ENCODE measurements at places on chromosomes 2 and 18. TPM values are rescaled to one million over a fixed set of nuclear protein-coding genes. Genes with fewer than 3 reads are reported as not detected.

The VIT gene
- total RNA-seq, result 19.4 TPM

The TMEM37 gene
- 2.8 TPM for total RNA-seq

The INHBB gene
- 8.2 TPM for total RNA-seq

The KHK gene
- total RNA-seq, result 3.3 TPM

The CCDC141 gene
- 136 TPM for total RNA-seq

The HMSD gene
- total RNA-seq, result 0.27 TPM

The COLEC11 gene
- 2.9 TPM for total RNA-seq

The RBKS gene
- 4.2 TPM for total RNA-seq

The SPP2 gene
- not detected for total RNA-seq

The UGT1A4 gene
- not detected for total RNA-seq

DNA sequence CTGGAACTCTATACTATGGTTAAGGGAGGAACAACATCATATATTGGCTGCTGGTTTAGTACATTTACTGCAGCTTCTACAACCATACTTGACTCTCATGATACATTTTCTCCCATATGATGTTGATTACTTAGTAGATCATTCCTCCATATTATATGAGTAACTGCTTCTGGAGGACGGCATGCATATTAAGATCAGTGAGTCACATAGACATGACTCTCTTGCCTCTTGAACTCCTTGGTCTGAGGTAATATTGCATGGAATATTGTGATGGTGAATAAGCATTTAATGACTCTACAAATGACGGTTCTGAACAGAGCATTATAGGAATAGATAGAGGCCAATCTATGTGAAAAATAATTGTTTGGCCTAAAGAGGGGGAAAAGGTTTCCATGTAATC is 418.8 kb upstream of the SPHKAP start:
- no peak for DNase-seq

GRCh38 chr2:202278036-202278760 is 12.6 kb downstream of the NOP58 start:
- DNase-seq, result no peak

DNA sequence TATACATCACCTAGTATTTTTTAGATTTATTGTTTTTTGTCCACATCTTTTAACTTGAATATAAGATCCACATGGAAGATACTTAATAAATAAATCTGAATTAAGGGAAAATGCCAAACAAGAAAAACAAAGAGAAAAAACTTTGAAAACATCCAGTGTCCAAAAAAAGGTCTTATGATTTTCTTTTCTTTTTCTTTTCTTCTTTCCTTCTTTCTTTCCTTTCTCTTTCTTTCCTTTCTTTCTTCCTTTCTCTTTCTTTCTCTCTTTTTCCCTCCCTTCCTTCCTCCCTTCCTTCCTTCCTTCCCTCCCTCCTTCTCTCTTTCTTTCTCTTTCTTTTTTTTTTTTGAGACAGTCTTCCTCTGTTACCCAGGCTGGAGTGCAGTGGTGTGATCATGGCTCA is 29.6 kb upstream of the WIPF1 start:
- no peak for DNase-seq

GRCh38 chr2:43461453-43462073 is 134.3 kb downstream of the THADA start:
- no peak for DNase-seq

DNA sequence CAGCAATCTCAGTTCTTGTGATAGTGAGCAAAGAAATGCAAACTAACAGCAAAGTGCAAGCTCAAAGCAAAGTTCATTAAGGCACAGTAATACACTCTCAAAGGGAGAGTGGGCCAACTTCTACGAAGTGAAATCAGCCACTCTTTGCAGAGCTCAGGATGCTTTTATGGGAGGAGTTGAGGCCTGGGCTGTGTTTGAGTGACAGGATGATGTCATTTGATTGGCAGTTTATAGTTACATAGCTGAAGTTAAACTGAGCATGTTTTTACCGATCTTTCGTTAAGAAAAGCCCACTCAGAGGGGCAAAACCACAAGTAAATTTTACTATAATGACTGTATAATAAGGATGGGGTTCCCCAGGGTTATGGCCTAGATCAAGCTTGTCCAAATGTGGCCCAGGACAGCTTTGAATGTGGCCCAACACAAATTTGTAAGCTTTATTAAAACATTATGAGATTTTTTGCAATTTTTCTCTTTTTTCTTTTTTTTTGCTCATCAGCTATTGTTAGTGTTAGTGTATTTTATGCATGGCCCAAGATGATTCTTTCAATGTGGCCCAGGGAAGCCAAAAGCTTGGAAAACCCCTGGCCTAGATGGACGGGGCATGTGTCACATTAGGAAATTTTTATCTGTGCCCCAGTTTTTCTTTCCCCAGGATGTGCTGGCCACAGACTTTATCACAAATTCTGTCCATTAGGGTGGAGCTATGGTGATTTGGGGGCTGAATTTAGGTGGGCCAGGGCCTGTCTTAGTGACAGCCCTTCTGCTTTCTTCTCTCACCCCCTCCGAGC is 8.3 kb upstream of the DNAH7 start:
- no peak for DNase-seq

DNA sequence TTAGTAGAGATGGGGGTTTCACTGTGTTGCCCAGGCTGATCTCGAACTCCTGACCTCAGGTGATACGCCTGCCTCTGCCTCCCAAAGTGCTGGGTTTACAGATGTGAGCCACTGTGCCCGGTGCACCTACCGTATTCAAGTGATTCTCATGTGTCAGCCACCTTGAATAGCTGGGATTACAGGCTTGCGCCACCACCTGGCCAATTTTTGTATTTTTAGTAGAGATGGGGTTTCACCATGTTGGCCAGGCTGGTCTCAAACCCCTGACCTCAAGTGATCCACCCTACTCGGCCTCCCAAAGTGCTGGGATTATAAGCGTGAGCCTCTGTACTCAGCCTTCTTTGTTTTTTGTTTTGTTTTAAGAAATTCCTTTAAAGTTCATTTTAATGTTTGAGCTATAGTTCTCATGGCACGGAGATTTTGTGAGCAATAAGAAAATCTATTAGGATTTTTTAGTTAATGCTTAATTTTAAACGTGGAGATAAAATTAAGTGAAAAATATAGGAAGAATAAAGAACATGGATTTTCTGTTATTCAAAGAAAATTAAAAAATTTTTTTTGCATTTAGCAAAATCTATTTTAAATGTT is 242.6 kb downstream of the PHLPP1 start:
- DNase-seq, result no peak

DNA sequence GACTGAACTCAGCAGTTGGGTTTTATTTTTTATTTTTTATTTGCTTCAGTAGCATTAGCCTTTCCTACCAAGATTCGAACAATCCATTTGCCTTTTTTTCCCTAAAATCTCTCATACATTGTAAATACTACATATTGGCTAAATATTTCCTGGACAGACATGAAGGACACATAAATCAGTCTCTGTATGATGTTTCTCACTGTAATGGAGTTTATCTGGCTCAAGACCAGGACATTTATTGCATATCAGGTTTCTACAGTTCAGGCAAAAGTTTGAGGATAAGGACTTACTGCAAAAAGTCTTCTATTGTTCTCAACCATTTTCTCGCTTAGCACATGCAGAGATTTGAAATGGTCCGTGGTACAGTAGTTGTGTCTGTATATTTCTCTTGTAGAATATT is 3.3 kb downstream of the CLUL1 start:
- DNase-seq, result no peak

GRCh38 chr18:195651-196050 is 37.3 kb downstream of the USP14 start:
- no peak for DNase-seq

GRCh38 chr2:73289304-73289703 is 4.0 kb downstream of the EGR4 start:
- DNase-seq, result no peak

DNA sequence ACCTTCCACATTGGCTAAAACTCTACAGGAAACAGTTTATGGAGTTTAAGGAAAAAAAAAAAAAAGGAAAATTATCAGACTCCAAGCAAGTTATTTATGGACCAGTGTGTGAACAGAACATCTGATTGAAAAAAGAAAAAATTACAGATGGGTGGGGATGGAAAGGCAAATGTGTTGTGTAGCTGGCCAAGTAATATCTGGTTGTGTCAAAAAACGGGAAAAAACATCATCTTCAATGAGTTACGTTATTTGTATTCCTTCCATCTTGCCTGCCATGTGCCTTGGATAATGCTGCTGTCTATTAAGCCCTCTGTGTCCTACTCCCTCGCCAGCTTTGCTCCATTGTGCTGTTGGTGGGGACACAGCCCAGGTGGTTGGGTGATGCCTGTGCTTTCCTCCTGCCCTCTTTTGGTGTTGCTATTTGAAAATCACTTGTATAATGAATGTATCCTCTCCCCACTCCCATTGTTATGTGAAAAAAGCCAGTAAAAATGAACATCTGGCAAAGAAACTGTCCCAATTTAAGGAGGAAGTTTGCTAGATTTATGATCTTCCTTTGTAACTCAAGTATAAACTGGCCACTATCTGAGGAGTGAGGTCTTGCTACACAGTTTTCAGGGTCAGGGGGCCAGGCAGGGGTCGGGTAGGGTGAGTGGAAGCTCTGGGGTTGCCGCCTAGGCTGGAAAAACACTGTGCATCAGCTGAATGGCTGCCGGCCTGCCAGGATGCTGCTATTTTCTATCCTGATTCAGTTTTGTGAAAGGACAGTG is 155.9 kb downstream of the FMNL2 start:
- peak; percentile 54 for DNase-seq

- no peak for DNase-seq
Measured at GRCh38 chr2:149994057-149994728, 406.6 kb upstream of the MMADHC start.

GRCh38 chr18:8279346-8279745 is 329.9 kb upstream of the RAB12 start:
- DNase-seq, result no peak

- DNase-seq, result no peak
Measured at GRCh38 chr18:5496305-5496704, 47.5 kb downstream of the EPB41L3 start.

DNA sequence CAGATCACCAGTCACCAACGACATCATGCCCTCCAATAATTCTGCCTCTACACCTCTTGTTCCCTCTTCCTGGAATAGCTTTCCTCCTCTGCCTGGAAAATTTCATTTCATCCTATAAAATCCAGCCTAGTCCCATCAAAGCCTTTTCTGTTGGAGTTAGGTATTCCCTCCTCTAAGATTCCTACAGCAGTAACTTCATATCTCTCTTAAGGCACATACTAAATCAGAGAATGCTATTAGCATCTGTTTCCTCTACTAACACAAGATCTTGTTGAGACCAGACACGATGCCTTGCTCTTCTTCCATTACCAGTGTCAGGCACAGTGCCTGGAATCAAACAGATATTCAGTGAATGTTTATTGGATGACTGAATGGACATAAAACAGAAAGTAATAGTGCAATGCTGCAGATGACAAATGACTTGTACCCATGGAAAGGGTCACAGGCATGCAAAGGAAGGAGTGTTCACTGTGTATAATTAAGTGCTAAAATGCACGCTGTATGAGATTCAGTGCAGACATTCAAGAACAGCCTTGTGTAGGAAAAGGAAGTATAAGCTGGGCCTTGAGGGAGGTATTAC is 342.0 kb upstream of the ACVR2A start:
- DNase-seq, result no peak

GRCh38 chr2:237702441-237703391 is 75.3 kb downstream of the LRRFIP1 start:
- DNase-seq, result peak; percentile 78

GRCh38 chr2:4715065-4715464 is 977.1 kb upstream of the SOX11 start:
- no peak for DNase-seq

- peak; percentile 43 for DNase-seq
Measured at GRCh38 chr2:170073288-170073687, 104.7 kb upstream of the MYO3B start.

DNA sequence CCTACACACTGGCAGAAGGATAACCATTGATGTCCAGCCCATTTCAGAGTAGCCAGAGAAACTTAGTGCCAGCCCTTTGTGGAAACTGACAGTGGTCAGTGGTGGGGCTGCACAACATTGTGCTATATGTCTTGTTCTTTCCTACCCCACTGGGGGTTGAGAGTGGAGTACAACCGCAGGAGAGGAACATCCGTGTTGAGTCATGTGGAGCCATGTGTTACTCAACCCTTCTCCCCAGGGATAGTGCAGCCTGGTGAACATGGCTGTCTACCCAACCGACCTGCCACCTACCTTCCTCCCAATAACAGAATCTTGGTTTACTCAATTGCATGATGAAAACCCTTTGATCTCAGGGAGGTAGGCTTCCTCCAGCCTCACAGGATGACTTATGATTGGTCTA is 65.3 kb upstream of the MAPK4 start:
- DNase-seq, result no peak

GRCh38 chr2:46315103-46315890 is 18.1 kb downstream of the EPAS1 start:
- DNase-seq, result peak; percentile 92

DNA sequence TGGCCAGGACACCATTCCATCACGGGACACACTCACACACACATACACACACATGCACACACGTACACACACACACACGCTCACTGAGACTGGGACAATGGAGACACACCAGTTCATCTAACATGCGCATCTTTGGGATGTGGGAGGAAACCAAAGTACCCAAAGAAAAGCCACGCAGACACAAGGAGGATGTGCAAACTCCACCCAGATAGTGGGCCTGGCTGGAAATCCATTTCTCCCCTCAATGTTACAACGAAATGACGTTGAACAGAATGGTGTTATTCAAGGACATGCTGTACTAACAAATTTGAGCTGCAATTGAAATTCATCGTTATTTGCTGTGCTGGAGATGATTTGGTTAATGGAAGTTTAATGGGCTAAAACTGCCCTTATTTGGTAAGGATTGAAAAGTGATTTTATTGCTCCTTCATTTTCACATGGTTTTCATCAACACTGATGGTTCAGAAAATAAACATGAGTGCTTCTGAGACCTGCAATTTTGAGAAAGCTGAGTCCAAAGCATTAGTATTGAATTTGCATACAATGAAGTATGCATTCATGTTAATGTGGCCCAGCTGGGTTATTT is 110.0 kb downstream of the KCNE4 start:
- no peak for DNase-seq

- DNase-seq, result no peak
Measured at GRCh38 chr2:134290358-134290757, 36.5 kb downstream of the MGAT5 start.

DNA sequence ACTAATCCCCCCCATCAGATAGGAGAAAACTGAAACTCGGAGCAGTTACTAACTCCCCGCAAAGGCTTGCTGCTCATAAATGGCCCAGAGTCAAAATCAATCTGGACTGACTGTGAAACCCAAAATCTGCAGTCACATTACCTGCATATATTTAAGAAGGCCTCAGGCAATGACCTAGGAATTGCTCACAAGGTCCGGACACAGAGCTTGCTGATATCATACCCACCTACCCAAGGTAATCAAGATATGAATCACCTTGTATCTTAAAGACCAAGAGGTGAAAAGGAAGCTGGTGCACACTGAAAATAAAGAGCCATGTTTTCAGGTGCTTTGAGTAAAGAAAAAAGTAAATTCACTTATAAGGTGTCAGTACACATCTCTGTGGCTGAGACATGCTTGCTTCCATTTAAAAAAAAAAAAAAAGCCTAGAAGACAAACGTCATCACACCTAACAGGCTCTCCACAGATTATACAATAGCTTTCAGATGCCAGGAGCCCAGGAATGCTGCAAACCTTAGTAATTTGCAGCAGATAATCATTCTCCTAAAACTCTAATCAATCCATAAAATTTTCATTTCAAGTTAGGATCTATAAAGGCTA is 195.4 kb downstream of the ZEB2 start:
- DNase-seq, result no peak
